Tracheal epithelial cell (primary cell): ENCODE measurements at places on chromosomes 4 and X. TPM values are rescaled to one million over a fixed set of nuclear protein-coding genes. Genes with fewer than 3 reads are reported as not detected.

The ZAR1 gene
- total RNA-seq: not detected in 2 replicates

The RASGEF1B gene
- total RNA-seq: 1.7 and 15.9 TPM in 2 replicates

The SLC49A3 gene
- 0.21 and 0.96 TPM in 2 replicates for total RNA-seq

The VEGFD gene
- 0.85 TPM in 1 of 2 replicates, not detected in the other for total RNA-seq

The SLC9B2 gene
- total RNA-seq: 14.0 and 14.5 TPM in 2 replicates

The AVPR2 gene
- total RNA-seq: 0.48 TPM in 1 of 2 replicates, not detected in the other

The USP51 gene
- 0.21 and 0.24 TPM in 2 replicates for total RNA-seq

The SMPX gene
- total RNA-seq: not detected in 2 replicates

The GRK4 gene
- 2.8 and 4.1 TPM in 2 replicates for total RNA-seq

The KLHL13 gene
- total RNA-seq: 2.3 and 20.2 TPM in 2 replicates

The ALAS2 gene
- total RNA-seq: not detected in 2 replicates

The PCYT1B gene
- total RNA-seq: 0.24 and 0.43 TPM in 2 replicates

The ATOH1 gene
- total RNA-seq: not detected in 2 replicates

The SORBS2 gene
- total RNA-seq: 1.5 and 3.1 TPM in 2 replicates

The KIF4A gene
- total RNA-seq: 0.43 and 1.4 TPM in 2 replicates

The STPG2 gene
- under 0.01 and 0.24 TPM in 2 replicates for total RNA-seq

The SOWAHB gene
- 28.2 and 28.3 TPM in 2 replicates for total RNA-seq

The SPON2 gene
- 2.4 and 7.7 TPM in 2 replicates for total RNA-seq

The NAT8L gene
- 0.24 TPM in 1 of 2 replicates, not detected in the other for total RNA-seq

The MAOA gene
- 59.8 and 243 TPM in 2 replicates for total RNA-seq
